ENCODE measurements at places on chromosomes 3 and 15.
A peak's percentile ranks its signal among the peaks of the same experiment; 100 is the strongest.

- DNase-seq = no peak
Observed at GRCh38 chr3:66106788-66107187, 68.1 kb upstream of the MAGI1 start.

GRCh38 chr15:38690719-38691332, 126.2 kb upstream of the RASGRP1 start:
- peak; percentile 72 for DNase-seq

- peak; percentile 53 for DNase-seq
Observed at GRCh38 chr3:197942956-197943556, 6.9 kb upstream of the RPL35A start.

- no peak for DNase-seq
Observed at GRCh38 chr3:38374221-38374620, 27.6 kb downstream of the XYLB start.

DNA sequence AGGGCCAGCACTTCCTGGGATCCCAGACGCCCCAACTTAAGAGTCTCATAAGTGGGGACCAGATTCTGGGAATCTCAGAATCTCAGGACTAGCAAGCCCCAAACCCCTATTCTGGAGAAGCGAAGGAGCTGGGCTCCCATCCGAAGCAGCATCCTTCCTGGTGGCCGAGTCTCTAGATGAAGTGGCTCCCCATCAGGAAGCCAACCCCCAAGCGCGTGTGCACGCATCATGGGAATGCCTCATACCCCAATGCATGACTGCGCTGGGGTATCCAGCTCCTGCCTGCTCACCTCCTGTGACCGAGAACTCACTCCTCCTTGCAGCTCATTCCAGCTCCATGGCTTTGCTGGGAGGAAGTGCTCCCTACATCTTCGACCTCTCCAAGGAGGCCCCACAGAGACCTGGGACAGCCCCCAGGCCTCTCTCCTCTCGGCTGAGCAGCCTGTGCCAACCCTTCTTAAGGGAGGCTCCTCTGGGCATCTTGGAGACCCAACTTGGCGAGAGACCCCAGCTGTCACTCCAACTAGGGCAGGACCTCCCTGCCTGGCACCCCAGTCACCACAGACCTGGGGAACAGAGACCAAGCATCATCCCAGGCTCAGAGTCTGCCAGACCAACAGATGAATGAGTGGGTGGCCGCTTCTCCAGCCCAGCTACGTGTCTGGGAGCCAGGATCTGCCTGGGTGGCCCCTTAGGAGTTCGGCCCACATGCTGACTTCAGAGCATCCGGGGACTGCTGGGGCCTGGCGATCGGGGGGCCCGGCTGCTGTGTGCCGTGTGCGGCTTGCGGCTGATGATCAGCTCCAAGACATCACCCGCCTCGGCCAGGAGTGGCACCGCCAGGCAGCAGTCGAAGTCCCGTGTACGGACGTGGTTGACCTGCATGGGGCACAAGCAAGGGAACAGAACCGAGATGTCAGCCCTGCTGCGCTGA, 46.9 kb downstream of the GRIP2 start:
- DNase-seq = no peak

- DNase-seq = no peak
Observed at GRCh38 chr3:149658744-149659497, 1.1 kb upstream of the WWTR1 start.

DNA sequence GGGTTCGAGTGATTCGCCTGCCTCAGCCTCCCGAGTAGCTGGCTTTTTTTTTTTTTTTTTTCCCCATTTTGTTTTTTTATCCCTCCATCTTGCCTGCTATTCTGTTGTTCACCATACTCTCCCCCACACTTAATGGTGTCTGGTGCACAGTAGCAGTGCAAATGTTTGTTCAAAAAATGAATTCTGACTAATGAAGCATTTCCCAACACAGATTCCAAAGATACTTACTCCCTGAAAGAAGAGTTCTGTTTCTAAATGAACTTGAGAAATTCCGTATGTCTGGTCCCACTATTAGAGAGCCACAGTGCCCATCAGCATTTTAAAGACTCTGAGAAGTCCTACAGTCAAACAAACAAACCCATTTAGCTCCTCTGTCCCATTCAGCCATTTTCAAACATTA, 9.5 kb downstream of the EDEM1 start:
- DNase-seq = no peak
